Testis (tissue), 5 donors: ENCODE measurements at places on chromosomes 6 and 20.

- no peak for DNase-seq
Measured at GRCh38 chr6:17583811-17584210, 16.3 kb upstream of the FAM8A1 start.

DNA sequence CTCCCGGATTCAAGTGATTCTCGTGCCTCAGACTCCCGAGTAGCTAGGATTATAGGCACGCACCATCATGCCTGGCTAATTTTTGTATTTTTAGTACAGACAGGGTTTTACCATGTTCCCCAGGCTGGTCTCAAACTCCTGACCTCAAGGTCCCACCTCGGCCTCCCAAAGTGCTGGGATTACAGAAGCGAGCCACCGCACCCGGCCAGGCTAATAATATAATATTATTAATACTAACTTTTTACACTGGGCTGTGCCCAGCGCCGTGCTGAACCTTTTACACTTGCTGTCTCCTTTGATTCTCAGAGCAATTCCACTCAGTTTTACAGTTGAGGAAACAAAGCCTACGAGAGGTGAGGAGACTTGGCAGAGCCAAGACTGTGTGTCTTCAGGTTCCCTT is 2.3 kb upstream of the TGM3 start:
- DNase-seq = no peak

- DNase-seq = no peak
Measured at GRCh38 chr6:3788408-3789017, 37.0 kb upstream of the PXDC1 start.

- DNase-seq = no peak
Measured at GRCh38 chr6:55046869-55047422, 127.4 kb upstream of the HCRTR2 start.

DNA sequence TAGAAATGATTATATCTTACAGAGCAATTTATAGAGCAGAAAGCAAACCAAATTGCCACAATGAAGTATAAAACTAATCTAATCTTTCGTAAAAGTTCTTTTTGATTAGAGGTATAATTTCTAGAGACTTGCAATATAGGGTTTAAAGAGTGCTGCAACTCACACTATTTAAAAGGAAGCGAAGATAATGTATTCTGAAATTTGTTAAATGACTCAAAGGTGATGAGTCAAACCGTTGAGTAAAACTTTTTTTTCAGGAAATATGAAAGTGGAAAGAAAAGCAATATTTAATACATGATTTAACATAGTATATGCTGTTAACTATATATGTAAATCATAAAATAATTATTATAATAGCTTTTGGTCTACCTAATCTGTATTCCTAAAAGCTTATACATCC is 133.6 kb downstream of the SYNE1 start:
- DNase-seq = no peak
